ENCODE measurements at places on chromosomes 4 and X.
A peak's percentile ranks its signal among the peaks of the same experiment; 100 is the strongest.

- no peak for DNase-seq
Observed at GRCh38 chr4:43987331-43987944, 461.2 kb downstream of the KCTD8 start.

GRCh38 chr4:87009095-87009648, 74.4 kb downstream of the AFF1 start:
- no peak for DNase-seq

DNA sequence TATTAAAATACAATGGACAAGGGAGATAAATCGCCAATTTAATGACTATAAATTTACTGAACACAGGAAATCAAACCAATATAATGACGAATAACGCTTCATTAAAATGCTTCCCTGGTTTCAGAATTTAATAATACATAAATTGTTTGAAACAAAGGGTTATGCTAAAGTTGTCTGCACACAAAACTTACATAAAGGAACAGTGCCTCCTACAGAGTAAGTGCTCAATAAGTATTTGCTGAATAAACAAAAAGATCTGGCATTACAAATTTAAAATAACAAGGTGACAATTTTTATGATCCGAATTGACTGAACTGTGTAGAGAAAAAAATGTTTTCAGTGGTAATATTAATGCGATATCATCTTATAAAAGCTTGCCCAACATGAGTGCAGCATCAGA, 69.6 kb downstream of the NOCT start:
- no peak for DNase-seq

DNA sequence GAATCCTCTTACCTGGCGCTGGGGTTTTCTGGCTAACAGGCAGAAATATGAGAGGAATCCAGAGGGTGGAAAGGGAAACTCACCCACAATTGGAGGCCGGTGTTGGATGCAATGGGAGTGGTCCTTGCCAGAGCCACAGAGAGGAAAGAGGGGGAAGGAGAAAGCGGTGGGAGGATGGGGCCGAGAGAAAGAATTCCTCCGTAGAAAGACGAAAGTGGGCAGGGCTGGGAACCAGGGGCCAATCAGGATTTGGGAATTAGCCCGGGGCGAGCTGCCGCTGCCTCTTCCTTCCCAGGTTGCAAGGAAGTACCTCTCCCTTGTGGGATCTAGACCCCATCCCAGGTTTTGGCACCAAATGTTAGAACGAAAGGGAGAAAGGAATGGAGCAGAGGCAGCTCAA, 83.1 kb upstream of the SPIN4 start:
- DNase-seq, result no peak

- no peak for DNase-seq
Observed at GRCh38 chr4:186954509-186954908, 230.9 kb upstream of the FAT1 start.

DNA sequence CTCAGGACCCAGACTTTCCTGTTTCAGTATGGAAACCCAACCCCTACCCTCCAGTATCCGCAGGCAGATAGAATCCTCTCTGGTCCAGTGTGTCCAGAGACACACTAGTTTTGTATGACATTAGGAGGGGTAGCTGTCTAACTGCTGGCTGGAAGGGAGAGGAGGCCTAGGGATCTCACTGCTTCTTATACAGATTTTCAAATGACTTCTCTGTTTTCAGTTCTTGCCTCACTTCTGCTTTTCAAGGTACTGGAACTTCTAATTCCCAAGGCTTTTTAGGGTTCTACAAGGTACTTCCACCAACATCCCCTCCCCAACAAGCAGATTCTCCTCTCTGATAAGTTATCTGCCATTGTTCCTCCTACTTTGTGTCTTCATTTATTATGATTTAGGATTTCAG, 6.1 kb downstream of the SGCB start:
- no peak for DNase-seq

- no peak for DNase-seq
Observed at GRCh38 chrX:47683184-47683828, 24.3 kb upstream of the UXT start.

- DNase-seq, result no peak
Observed at GRCh38 chr4:35604724-35605123, 639.6 kb downstream of the ARAP2 start.

GRCh38 chr4:7236847-7237246, 44.5 kb downstream of the SORCS2 start:
- no peak for DNase-seq

- no peak for DNase-seq
Observed at GRCh38 chr4:168584321-168584771, 87.5 kb downstream of the PALLD start.

GRCh38 chrX:17525762-17526555, 151.0 kb downstream of the NHS start:
- peak; percentile 66 for DNase-seq

GRCh38 chr4:53786632-53787031, 195.3 kb upstream of the LNX1 start:
- peak; percentile 63 for DNase-seq

DNA sequence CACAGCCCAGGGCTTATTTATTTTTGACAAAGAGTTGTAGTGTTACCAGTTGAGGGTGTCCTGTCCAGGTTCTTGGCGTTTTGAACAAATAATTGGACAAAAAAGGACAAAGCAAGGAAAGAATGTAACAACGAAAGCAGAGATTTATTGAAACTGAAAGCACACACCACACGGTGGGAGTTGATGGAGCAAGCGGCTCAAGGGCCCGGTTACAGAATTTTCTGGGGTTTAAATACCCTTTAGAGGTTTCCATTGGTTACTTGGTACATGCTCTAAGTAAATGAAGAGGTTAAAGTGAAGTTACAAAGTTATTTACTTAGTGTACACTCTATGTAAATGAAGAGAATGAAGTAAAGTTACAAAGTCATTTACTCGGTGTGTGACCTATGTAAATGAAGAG, 27.8 kb upstream of the OPHN1 start:
- DNase-seq, result no peak

GRCh38 chr4:92679149-92679548, 375.4 kb downstream of the GRID2 start:
- DNase-seq, result no peak

GRCh38 chrX:112368371-112368770, 285.8 kb upstream of the TRPC5 start:
- DNase-seq, result no peak

GRCh38 chr4:23423540-23423939, 466.3 kb downstream of the PPARGC1A start:
- DNase-seq, result no peak

GRCh38 chr4:110155654-110156053, 42.8 kb downstream of the ELOVL6 start:
- DNase-seq, result no peak

DNA sequence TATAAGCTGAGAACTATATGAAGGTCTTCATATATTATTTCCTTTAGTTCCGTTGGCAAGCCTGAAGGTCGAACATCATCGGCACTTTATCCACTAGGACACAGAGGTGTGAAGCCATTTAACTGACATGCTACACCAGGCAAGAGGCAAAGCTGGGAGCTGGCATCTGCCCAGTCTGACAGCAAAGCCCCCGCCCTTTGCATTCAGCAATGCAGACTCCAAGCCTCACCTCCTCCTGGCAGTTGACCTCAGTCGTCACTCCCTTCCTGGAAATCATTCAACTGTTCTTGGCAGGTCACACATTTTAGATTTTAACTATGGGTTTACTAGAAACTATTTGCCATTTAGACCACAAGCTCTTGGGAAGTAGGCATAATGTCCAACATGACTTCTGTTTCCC, 135.8 kb upstream of the FRG1 start:
- no peak for DNase-seq

DNA sequence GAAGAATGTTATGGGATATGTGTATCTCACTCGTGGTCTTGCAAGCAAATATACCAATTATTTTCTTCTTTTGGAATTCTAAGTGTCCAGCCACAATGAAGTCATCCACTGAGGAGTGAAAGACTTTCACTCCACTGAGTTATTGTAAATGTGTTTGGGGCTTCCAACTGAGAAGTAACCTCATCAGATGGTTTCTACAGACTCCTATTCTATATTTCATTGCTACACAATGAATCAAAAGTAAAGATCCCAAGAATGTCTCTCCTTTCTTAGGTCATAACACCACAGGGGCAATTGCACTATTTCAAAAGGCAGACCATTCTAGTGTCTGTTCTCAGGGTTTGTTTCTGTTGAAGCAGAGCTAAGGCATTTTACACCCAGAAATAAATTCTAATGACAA, 12.3 kb upstream of the VCX2 start:
- no peak for DNase-seq

DNA sequence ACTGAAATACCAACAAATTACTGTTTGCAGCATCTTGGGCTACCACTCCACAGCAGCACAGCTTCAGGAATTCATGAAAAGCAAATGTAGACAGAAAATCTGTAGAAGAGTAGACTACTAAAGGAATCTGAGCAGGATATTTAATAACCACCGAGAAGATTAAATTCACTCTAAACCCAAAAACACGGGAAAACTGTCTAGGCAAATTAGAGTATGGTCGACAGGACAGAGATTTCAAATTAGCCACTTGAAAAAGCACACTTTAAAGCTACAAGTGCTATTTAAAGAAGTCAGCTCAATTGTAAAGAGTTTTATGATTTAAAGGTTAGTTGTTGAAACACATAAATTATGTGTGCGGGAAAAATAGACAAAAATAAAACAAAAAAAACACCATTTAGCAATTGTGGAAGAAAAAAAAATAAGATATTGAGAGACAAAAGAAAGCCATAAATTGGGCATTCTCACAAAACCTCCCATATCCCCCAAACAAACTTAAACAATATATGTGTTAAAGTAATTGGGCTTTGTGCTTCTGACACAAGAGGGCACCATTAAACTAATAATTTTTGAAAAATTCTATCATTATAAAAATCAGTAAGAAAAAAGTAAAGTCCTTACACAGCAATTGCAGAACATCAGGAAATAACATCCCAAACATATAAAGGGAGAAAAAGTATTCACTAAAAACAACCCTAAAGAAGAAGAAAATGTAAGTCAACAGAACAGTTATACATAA, 880.8 kb downstream of the TECRL start:
- no peak for DNase-seq

- no peak for DNase-seq
Observed at GRCh38 chr4:183589461-183590099, 69.4 kb downstream of the RWDD4 start.

- peak; percentile 57 for DNase-seq
Observed at GRCh38 chrX:12970691-12971202, 4.2 kb upstream of the TMSB4X start.

- DNase-seq, result peak; percentile 79
Observed at GRCh38 chrX:41180194-41180908, 95.1 kb downstream of the USP9X start.

DNA sequence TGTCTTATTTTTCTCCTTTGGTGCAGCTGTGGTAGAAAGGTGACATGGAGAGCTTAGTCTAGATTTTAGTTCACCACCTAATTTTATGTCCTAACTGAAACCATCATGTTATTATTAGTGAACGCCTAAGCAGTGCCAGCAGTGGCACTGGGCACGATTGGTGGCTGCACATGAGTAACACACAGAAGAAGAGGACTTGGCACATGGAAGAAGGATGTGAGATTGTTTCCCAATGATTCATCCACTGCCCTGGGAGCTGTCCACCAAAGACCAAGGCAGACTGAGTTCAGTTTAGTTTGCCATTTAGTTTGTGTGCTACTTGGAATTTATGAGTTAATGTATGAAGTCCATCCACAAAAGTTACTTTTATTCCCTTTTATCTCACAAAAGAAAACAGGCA, 68.1 kb upstream of the NAP1L5 start:
- no peak for DNase-seq

- no peak for DNase-seq
Observed at GRCh38 chrX:140317462-140317861, 187.4 kb downstream of the SOX3 start.

DNA sequence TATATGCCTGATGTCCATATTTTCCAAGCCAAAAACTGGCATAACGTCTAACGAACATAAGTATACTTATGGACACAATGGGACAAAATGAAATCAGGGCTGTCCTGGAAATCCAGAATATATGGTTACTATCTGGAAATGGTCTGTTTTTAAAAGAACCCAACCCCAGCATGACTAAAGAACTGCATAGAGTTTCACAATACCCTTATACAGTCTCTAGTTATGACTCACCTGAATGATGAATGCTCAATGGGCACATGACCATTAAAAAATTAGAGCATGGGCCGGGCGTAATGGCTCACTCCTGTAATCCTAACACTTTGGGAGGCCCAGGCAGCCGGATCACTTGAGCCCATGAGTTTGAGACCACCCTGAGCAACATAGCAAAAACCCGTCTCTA, 31.8 kb downstream of the AMMECR1 start:
- no peak for DNase-seq

DNA sequence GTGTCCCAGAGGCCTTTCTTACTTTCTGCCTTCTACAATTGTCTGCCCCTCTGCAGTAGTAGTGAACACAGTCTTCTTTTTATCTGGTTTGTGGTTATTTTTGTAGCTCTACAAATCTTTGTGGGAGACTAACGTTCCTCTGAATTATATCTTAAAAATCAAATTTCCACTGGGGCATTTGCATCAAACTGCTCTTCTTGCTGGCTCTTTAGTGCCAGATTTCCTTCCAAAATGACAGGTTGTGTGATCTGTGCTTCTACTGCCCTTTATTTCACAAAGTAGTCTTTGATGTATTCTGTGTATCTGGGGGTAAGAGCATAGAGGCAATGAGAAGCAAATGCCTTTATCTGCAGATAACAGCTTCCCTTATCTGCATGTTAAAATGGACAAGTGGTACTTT, 34.5 kb downstream of the TSPAN7 start:
- no peak for DNase-seq

DNA sequence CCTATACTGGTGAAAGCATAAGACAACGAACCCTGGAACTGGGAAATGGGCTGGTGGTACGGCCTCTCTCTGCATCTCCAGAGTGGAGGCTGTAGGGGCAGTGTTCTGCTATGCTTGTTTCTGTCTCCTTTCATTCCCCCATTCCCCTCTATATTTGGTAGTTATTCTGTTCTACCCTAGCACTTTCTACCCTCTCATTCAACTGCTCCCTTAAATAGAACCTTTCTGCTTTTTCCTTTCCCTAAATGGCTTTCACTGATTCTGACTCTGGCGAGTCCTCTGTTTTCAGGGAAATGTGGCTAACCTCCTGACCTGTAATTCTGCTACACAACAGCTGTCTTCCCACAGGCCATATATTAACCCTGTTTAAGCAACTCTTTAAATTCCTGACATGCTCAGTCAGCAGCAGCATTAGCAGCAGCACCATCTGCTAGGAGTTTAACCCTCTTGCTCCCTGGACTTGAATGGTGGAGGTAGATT, 94.2 kb downstream of the CXCL13 start:
- peak; percentile 87 for DNase-seq

DNA sequence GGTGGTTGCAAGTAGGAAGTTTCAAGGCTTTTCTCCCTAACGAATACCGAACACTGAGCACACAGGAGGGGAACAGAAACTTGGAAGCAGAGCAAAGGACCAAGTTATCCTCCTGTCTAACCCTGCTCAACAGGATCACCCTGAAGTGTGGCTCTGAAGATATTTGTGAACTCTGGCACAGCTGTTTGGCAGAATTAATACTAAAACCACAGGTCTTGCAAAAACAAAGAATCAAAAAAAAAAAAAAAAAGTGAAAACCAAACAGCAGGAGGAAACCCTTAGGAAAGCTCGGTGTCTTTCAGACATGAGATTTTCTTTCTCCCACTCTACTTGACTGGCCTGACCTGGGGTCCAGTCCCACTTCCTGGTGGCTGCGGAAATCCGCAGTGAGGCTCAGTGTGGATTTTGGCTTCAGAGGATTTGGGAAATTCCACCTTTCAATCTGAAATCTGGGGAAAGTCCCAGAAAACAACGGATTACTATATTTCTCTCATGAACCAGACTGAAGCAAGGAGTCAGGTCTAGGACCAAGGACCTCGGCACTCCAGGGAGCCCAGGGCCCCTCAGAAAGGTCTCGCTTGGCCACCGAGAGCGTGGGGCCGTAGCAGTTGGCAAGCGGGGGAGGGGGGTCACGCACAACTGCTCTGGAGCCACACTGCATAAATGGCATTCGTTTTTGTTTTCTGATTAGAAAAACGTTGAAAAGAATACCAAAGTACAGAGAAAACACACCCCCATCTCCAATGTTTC, 867 bp downstream of the TIFA start:
- DNase-seq, result peak; percentile 59

Data from lung (tissue), 17 donors.